GM04504 (cell line): ENCODE measurements at places on chromosomes 1 and 21.
A peak's percentile ranks its signal among the peaks of the same experiment; 100 is the strongest.

GRCh38 chr1:39205781-39206464 lies 1.4 kb downstream of the MACF1 start:
- DNase-seq, result no peak

GRCh38 chr1:156497743-156498431 lies 2.7 kb downstream of the MEF2D start:
- DNase-seq, result no peak

DNA sequence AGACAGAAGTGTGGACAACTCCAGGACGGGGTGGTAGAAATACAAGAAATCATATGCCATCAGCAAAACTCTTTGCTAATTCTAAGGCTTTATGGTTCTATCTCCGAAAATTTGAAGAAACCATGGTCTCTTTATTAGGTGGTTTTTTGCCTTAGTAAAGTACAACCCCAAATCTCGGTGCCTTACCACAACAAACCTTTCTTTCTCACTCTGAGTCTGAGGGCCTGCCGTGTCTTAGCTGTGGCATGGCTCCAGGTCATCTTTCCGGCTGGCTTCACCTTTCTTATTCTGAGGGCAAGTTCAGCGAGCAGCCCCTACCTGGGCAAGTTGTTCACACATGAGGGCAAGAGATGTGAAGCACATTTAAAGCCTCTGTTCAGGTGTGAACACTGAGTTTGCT lies 280.6 kb downstream of the TTLL7 start:
- DNase-seq, result no peak

DNA sequence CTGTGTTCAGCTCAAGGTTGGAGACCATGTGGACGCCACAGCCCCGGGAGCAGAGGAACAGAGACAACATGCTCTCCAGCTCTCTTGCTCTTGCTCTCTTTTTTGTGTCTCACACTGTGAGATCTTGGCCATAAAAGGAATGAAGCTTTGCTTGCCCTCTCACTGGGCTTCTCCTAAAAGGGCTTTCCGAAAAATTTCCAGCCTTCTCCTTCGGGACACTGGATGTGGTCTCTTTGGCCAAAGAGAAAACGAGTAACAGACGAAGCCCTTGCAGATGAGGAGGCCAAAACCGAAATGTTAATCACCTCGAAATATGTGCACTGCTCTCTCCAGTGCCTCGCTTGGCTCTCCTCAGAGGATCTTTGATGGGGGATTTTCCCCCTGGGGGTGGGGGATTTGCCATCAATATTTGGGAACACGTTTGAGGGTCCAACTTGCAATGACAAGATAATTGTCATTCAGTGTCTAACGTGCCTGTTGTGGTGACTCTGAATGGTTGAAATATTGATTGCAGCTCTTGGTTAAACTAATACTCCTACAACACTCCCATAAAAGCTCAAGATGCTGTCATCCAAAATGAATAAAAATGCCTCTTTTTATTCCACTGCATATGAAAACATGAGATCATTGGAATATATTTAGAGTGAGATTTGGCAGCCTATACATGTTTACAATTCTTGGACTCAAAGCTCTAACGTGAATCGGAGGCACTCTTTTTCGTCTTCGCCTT lies 68.6 kb upstream of the ANGPTL1 start:
- DNase-seq, result no peak

GRCh38 chr1:32874860-32875752 lies 4.4 kb upstream of the FNDC5 start:
- DNase-seq, result no peak

GRCh38 chr1:201360901-201361651 lies 16.4 kb downstream of the TNNT2 start:
- DNase-seq, result no peak

GRCh38 chr1:199684686-199685273 lies 342.7 kb upstream of the NR5A2 start:
- DNase-seq, result peak; percentile 28

DNA sequence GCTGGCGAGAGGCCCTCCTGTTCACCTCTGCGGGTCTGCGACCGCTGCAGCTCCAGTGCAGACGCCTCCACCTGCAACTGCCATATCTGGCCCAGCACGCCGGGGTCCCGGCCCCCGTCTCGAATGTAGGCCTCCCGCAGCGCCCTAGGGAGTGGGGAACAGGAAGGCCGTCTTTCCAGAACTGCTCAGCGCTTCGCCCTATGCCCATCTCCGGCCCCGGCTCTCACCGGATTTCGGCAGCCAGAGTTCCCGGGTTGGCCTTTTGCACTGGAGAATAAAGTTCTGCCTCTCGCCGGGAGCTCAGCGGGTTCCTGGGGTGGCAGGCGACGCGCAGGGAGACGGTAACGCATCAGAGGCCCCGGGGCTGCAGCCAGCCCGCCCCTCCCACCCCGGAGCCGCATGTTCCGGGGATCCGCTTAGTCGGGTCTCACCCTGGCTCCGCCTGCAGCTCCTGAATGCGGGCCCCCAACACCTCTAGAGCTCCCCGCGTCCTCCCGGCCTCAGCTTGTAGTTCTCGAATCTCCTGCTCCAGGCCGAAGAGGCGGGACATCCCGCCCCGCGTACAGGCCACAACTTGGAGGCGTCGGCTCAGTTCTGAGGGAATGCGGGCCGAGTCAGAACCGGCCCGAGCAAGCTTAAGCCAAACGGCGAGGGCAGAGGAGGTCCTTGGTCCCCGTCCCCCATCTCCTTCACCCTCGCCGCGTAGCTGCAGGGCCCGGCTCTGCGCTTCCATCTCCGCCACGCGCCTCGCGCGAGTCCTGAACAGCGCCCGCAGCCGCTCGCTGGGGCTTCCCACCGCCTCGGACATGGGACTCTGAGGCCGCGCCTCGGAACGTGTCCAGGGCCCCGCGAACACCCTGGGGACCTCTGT lies 1.1 kb downstream of the CCDC17 start:
- DNase-seq, result no peak

DNA sequence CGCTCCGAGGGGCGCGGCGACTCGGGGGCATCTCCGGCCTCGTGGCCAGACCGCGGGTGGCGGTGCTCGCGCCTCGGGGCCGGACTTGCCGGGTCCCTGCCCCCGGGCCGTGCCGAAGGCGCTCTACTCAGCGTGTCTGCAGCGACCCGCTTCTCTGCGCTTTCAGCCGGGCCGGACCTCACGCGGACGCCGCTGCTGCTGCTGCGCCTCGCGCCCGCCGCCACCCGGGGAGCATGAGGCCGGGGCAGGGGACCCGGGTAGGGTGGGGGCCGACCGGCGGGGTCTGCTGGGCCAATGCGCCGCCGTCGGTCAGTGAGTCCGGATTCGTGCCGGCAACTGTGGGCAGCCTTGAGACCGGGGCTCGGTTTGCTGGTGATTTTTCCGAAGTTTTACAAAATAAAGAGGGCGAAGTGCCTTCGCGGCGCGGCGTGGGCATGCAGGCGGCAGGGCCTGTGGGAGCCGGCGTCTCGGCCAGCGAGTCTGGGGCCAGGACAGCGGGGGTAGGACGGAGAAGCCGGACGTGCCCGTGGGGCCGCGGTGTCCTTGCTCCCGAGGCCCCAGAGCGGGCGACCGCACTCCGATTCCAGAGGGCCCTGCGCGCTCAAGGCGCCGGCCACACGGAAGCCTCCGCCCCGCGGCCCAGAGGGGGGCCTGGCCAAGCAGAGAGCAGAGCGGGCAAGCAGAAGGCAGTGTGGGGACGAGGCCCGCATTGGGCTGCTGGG lies 749 bp downstream of the FAM163A start:
- DNase-seq, result no peak

- no peak for DNase-seq
These were observed 19.1 kb upstream of the QSOX1 start for GRCh38 chr1:180135535-180135934.

GRCh38 chr21:42594616-42595282 lies 58.7 kb upstream of the PDE9A start:
- DNase-seq, result no peak

DNA sequence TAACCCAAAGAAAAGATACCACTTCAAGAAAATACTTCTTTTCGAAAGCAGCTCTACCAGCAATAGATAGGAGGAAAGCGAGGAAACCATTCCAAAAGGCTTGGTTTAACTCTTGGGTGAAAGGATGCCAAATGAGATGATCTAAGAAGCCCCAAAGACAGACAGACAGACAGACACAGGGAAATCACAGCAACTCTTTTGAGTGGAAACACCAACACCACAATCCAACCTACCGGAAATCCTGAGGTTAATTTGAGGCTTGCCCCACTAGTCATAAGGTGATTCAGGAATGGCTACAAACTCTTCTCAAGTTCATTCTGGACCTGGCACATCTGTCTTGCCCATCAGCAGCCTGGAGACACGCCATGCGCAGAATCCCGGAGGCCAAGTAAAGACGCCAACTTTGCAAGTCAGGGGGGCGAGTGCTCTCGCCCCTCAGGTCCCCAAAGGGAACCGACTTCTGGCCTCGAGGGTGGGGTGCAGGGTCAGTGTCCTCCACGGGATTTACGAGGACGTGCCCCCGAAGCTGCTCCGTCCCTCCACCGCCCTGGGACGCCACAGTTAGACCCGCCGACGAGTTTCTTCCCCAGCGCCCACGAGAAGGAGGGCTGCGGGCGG lies 778 bp downstream of the EVI5 start:
- DNase-seq, result no peak

- no peak for DNase-seq
These were observed 73.0 kb downstream of the PTPRC start for GRCh38 chr1:198711837-198712236.

- DNase-seq, result no peak
These were observed 2.3 kb downstream of the PLA2G2F start for GRCh38 chr1:20141466-20141865.

DNA sequence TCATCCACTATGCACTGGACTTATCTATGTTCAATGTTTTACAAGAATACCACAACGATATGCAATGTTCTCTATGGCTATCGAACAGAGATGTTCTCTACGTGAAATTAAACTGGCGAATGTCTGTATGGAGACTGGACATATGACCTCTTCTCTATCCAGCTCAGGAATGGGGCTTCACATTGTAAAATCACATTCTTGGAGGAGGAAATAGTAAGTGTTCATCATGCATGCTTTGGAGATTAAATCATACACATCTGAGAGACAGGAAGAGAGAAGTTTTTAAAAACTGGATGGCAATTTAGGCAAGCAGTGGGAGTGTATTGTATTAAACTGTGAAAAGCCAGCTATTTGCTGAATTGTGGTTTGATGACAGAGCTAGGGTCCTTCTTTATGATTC lies 47.9 kb upstream of the RGL1 start:
- peak; percentile 62 for DNase-seq

DNA sequence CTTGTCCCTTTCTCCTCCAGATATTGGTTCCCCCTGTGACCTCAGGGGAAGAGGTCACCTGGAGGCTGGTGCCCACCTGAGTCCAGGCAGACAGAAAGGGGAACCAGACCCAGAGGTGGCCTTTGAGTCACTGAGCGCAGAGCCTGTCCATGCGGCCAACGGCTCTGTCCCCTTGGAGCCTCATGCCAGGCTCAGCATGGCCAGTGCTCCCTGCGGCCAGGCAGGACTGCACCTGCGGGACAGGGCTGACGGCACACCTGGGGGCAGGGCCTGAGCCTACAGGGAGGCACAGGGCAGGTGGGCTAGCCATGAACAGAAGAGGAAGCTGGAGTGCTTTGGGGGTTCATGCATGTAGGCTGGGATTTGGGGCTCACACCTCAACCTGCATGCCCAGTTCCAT lies 2.7 kb downstream of the TNFRSF14 start:
- DNase-seq, result no peak

DNA sequence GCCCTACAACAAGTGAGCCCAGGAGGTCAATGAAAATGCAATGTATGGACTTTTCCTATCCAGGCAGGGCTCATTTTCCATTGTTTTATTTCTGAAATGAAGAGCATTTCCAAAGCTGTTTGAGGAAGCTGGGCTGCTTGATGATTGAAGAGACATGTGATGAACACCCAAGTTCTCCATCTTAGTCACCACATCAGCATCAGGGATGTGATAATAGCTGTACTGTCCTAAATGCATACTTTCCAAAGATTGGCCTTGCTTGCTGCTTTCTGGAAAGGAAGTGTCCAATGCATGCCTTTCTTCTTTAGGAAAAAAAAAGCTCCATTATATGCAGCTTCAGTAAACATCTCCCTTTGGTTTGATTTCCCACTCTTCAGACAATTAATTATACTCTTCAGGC lies 425.9 kb upstream of the RUNX1 start:
- no peak for DNase-seq

DNA sequence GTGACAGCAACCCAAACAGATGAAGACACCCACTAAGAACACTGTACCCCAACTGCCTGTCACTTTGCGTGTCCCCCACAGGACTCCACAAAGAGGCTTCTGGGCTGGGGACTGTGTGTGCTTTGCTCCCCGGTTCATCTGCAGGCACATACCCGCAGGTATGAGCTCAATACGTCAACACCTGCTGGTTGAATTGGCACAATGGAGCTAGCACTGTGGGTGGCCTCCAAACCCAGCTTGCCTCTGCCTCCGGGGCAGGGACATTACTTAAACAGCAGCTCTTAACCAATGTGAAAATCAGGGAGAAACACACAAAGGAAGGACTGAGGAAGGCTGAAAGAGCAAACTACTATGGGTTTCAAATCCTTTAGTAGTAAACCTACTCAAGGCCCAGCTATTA lies 140.2 kb upstream of the TIAM1 start:
- no peak for DNase-seq

- DNase-seq, result no peak
These were observed 57.6 kb downstream of the TRIM33 start for GRCh38 chr1:114453361-114453784.

DNA sequence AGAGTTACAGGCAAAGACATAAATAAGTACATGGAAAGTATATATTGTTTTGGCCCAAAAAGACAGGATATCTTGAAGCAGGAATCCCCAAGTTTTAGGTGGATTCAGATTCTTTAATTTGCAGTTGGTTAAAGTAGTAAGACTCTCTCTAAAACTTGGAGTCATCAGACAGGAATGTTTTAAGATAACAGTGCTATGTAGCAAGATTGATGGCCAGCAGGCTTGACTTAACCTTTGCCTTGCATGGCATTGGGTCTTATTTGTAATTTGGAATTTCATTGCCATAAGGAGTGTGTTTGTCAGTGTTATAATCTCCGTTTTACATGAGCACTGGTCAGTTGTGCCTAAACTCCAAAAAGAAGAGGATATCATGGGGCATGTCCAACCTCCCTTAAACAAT lies 727.6 kb upstream of the CHRM3 start:
- no peak for DNase-seq

DNA sequence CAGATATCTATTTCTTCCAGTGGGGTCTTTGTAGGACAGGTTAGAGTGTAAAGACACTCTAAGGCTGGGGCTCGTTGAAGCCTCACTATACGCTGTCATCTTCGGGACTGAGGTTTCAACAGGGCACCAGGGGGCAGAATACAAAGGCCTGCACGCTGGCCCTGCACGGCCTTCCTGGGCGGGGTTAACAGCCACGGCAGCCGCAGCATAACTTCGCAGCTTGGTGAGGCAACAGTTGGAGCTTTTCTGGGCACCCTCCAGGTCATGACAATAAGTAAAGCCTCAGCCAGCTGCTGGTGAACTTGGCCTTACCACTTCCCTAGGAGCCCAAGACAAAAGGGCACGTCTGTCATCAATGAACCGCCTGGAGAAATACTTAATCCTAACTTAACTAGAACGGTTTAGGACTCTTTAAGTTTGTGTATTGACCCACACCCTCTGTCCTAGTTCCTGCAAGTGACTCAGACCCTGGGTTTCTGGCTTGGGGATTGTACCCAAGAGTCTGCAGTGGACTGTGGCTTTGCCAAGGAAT lies 2.3 kb upstream of the RUNX1 start:
- DNase-seq, result peak; percentile 84

GRCh38 chr1:162973381-162973795 lies 95.8 kb upstream of the RGS4 start:
- peak; percentile 75 for DNase-seq

- peak; percentile 22 for DNase-seq
These were observed 738.0 kb downstream of the PTPRU start for GRCh38 chr1:29974316-29974724.
